ENCODE measurements at places on chromosomes 1 and 21.

- no peak for DNase-seq
Measured at GRCh38 chr1:193602705-193603104, 416.3 kb upstream of the B3GALT2 start.

DNA sequence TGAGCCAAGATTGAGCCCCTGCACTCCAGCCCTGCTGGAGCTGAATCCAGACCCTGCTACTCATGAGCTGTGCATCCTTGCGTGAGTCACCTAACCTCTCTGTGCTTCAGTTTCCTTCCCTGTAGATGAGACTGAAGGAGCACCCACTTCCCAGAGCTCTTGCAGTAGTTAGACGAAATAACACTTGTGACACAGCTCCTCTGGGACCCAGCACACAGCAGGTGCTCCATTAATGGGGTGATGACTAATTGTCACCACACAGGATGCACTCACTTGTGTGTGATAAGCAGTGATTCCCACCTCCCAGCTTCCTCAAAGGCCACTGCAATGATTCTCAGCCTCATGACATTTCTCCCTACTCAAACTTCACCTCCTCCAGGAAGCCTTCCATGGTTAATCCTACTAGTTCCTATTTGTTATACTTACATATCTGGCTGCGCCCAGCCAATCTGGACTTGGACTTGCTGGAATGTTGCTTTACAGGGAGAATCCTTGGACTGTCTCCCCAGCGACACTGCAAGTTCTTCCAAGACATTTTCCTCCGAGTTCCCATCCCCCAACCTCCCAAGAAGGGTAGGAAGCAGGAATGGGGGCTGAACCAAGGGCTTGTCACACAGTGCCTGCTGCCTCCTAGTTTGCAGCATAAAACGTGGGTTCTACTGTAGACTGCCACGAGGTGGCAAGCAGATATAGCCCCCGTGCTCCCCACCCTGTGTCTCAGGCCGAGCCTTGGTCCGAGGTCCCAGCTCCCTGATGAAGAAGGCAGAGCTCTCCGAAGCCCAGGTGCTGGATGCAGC is 17.2 kb downstream of the DRAXIN start:
- no peak for DNase-seq

GRCh38 chr1:200710166-200710565 is 28.5 kb upstream of the CAMSAP2 start:
- DNase-seq: no peak

DNA sequence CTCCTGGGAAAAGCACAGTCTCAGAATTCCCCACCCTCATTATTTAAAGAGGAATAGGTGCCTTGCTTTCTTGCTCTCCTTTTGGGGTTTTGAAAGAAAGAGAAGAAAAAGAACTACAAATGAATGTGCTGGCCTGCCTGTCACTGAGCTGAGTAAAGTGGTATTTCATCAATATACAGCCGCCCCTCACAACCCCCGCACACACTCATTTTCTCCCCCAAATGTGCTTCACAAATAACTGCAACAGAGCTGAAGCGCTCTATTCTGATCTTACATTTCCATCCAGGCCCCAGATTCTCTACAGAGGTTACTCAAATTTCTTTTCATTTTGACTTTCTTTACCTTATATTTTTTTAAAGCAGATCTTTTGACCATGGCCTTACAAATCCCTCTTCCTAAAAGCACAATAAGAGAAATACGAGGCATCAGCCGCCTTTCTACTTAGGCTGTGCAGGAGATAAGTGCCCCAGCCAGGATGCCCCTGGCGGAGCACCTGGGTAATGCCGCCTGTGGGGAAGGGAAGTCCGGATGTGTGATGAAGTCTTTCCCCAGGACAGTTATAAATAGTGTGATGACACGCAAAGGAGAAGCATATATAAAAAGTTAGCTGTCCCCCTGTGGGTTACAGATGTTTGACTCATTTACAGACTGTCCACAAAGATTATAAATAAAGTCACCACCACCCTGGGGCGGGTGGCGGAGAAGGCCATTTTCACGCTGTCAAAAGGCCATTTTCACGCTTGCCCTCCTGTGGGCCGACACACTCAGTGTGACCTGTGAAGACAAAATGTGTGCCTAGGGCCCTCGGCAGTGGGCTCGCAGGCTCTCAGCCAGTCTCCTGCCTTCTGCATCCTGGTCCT is 6.5 kb downstream of the KCNN3 start:
- no peak for DNase-seq

DNA sequence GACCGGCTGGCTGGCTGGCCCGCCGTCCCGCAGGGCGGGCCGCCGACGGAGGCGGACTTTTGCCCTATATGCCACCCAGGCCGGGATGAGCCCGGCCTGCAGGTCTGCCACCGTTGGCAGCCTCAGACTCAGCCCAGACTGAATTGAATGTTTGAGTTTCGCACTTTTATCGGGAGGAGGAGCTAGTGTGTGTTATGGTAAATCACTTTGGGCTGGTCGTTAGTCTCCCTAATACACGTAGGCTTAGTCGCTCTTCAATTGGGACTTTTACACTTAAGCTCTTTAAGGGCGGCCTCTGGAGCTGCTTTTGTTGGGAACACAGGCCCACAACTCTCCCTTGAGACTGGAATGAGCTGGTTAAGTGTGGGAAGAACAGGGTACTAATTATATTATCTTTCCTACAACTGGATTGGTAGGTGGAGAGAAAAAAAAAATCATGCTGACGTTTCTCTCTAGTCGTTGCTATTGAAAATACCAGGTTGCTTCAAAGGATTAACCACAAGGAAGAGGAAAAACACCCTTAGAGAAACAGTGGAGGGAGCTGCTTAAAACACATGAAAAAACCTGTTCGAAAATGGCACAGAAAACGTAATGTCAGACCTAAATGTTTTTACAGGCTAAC is 1.4 kb upstream of the IRF2BP2 start:
- DNase-seq: no peak

DNA sequence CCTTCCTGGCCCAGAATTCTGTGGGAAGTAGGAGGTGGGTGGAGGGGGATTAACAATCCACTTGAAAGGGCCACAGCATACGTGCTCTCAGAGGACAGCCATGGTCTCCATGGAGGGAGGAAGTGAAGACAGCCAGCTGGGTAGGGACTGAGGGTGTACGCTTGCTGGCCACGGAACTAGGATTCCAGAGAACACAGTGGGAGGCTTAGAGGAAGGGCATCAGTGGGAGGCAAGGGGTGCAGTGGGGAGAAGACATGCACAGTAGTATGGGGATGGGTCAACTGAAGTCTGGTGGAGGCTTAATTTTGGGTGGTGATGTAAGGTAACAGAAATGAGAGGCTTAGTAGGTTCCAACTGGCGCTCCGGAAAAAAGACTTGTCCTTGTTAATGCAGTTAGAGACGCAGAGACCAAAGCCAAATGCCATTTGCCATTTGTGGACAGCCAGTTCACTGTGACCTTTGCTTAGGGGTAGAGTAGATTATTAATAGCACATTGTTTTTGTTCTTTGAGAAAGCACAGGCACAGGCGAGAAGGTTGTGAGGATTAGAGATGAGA is 103.0 kb downstream of the ZSCAN20 start:
- no peak for DNase-seq

- DNase-seq: no peak
Measured at GRCh38 chr1:167297222-167298214, 76.8 kb downstream of the POU2F1 start.

- DNase-seq: peak; percentile 54
Measured at GRCh38 chr1:150548632-150549495, at the start of gene ADAMTSL4. Gene ADAMTSL4 (plus strand): TSS chr1:150549408. CDS start chr1:150552289, 2,881 bp downstream.

DNA sequence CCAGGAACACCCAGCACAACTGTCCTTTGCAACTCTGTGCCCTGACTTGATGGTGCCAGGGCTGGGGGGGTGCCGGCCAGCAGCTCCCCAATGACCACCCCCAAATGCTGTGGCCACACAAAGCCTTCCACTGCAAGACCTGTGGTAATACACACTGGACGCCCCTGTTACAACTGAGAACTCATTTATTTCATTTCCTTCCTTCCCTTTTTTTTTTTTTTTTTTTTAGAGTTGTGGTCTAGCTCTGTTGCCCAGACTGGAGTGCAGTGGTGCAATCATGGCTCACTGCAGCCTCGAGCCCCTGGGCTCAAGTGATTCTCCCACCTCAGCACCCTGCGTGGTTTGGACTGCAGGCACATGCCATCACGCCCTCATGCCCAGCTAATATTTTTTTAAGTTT is 25.2 kb downstream of the TP73 start:
- no peak for DNase-seq

GRCh38 chr21:26776310-26777021 is 68.7 kb downstream of the ADAMTS1 start:
- DNase-seq: no peak

DNA sequence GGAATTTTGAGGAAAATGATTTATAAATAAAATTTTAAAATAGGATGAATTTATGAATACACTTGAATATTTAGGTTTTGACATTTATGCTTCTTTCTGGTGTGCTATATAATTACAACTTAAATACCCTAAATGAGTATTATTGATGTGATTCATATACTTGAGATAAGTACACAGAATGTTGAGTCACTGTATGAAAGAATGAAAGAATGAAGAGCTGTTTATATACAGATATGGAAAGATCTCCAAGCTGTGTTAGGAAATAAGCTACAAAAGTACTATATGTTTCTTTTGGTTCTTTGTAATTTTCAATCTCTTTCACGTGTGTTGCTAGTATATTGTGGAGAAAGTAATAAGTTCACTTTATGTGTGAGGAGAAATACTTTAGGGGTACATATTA is 147.2 kb downstream of the RASAL2 start:
- no peak for DNase-seq

DNA sequence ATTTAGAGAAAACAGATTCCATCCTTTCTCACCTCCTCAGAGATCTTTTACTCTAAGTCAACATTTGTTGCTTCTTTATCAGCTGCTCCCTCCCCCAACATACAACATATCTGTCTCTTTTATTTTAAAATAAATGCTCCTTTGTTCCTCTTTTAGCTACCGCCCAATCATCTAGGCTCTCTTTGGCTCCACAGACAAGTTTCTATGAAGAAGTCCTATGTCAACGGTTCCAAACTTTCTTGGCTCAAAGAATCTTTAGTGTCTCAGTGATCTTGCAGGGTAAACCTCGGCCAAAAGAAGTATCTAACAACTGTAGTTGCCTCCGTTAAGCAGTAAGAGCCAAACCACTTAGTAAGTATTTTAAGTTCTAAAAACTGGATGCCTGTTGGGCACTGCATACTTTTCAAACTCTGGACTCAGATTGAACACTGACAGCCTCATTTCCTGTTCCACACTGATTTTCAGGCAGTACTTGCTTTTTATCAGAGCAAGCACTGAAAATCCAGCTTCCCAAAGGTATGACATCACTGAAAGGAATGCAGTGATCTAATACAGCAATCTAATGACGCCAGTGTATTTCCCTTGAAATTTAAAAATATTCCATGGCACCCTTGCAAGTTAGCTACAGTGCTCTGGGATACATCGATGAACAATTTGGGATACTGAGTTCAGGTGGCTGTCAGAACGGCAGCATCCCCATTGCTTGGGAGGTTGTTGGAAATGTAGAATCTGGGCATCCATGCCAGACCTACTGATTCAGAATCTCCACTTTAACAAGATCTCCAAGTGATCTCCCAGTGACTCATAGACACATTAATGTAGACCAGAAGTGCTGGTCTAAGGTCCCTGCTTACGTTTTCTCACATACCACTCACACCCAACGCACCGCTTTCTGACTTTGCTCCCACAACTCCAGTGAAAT is 26.8 kb downstream of the EGLN1 start:
- no peak for DNase-seq

GRCh38 chr1:16256478-16256877 is 19.5 kb upstream of the CPLANE2 start:
- DNase-seq: no peak

- DNase-seq: no peak
Measured at GRCh38 chr21:41932576-41933312, 21.1 kb downstream of the C2CD2 start.

DNA sequence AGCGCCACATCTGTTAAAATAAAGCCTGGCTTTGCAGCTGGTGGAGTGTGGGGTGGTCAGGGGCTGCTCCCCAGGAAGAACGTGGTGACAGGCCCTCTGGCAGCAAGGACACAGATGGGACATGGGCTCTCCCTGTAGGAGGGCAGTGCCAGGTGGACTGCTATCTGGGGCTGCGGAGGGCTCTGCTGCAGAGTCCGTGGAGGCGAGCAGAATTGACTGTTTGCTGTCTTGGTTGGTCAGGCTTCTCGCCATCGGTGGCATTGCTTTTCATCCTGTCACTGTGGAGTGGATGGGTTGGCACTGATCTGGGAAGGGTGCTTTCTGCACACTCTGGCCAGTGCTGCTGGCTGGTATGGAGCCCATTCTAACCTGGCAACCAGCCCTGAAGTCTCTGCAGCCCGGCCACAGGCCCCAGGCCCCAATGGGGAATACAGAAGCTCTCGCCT is 103.0 kb downstream of the LAMC2 start:
- no peak for DNase-seq

DNA sequence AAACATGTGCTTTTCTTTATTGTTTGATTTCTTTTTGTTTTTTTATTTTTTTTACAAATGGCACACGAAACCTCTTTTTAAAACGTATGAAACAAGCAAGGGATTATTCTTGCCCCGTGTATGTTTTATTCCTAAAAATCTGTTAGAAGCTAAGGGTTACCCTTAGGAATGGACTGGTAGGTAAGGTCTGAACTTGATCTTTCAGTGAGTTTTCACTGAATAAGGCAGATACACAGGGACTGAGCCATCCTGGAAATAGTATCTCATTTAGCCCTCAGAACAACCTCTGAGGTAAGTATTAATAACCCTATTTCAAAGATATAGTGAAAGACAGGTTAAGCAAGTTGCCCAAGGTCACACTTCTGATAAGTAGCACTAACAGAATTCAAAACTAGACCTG is 6.0 kb downstream of the CD53 start:
- no peak for DNase-seq

DNA sequence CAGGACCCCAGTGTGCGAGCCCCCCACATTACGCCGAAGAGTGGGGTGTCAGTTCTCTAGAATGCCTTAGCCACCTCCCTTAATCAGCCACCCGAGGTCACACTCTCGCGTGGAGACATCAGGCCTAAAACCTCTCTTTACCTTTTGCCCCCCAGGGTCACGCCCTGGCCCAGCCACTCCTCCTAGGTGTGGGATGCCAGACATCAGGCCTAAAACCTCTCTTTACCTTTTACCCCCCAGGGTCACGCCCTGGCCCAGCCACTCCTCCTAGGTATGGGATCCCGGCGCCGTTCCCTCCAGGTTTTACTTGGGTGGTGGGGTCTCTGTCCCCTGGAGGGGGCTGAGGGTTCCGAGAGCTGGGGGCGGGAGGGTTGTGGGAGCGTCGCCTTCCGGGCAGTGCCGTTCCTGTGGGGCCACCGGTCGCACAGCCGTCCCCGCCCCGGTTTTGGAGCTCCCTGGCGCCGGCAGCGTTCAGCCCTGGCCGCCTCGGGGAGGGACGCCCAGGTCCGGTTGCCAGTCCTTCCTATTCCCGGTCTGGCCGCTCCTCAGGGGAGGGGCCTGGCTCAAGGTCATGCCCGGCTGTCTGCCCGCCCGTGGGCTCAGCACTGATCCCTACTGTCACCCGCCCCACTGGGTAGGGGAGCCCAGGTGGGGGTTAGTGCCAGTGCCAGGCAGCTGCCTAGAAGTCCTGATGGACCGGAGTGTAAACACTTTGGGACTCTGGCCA is 882 bp downstream of the VPS13D start:
- DNase-seq: peak; percentile 37

DNA sequence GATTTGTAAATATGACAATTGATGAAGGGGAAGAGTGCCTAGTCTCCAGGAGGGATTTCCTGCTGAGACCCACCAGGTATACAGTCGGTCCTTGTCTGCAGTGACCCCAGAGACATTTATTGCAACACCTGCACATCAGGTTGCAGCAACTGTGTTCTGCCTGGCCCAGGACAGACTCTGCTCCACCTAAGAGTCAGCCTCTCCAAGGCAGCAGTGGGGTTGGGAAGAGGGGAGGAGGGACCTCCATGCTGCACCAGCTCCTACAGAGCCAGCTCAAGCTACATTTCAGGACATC is 120.4 kb upstream of the IRF2BP2 start:
- DNase-seq: no peak
